ENCODE measurements at places on chromosomes 7 and 10.

DNA sequence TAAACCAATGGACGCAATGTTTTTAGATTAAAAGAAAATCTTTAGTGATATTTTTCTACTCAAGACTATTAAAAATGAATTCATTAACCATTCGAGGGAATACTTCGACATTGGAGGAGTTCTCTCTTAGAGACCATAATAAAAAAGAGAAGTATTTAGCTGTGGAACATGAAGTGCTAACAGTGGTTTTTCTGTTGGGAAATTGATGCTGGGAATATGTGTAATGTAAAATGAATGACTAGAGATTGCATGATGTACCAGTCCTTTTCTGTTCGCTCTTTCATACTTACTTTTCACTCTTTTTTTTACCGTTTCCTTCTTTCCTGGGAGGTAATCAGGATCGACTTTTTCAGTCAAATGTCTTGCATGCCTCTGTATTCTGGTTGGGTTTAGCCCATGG, 41.3 kb downstream of the ST7 start:
- no peak for DNase-seq

- no peak for DNase-seq
Measured at GRCh38 chr7:34361663-34362250, 296.3 kb upstream of the NPSR1 start.

GRCh38 chr10:64648915-64649314, 1127.7 kb downstream of the REEP3 start:
- DNase-seq = no peak

DNA sequence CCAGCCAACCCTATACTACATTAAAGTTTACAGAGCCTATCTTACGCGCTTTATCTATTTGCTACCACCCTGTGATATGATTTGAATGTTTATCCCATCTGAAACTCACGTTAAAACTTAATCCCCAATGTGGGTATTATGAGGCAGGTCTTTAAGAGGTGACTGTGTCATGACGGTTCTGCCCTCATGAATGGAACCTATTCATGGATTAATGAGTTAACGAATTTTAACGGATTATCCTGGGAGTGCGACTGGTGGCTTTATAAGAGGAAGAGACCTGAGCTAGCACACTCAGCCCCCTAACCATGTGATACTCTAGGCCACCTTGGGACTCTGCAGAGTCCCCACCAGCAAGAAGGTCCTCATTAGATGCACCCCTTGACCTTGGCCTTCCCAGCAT, 37.8 kb downstream of the SRPK2 start:
- DNase-seq = no peak

- no peak for DNase-seq
Measured at GRCh38 chr7:78530351-78530750, 731.8 kb downstream of the PHTF2 start.

GRCh38 chr10:33410096-33410859, 75.8 kb upstream of the NRP1 start:
- no peak for DNase-seq

DNA sequence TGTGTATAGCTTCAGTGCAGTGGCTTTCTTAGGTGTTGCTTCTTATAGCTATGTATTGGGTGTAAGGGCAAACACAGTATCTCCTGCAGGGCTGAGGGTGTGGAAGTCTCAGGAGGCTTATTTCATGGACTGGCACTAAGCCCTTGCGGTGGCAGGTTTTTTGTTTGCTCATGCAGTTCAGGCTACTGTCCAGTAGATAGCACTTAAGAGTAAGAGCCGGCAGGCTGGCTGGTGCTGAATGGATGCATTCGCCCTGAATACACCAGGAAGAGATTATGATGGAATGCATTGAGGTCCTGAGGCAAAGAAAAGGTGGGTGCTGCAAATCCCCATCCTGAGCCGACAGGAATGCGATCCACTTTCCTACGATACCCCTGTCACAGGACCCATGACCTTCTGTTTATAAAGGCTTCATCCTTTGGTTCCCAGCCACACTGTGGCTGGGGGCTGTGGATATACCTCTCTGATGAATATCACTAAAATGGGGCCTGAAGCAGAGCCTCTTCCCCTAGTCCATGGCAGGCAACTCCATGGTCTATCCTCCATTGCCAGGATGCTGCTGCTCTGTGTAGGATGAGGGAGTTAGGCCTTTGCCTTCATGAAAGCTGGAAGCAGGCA, 44.9 kb downstream of the ANXA8 start:
- DNase-seq = no peak

DNA sequence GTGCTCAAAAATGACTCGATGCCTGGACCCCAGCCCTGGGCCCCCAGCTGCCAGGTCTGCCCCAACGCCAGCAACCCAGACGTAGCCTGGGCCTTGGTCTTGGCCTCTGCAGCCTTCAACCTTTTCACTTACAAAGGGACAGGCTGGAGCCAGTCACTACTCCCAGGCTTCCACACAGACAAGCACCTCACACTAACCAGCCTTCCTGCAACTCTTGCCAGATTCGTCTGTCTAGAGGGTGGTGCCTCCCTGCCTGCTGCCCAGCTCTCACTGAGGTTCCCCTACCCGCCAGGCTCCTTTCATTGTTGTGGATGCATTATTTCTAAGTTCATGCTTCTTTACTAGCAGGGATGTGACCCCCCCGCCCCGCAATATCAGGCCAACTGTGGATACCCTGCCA, 56.3 kb downstream of the NUDCD3 start:
- DNase-seq = no peak

DNA sequence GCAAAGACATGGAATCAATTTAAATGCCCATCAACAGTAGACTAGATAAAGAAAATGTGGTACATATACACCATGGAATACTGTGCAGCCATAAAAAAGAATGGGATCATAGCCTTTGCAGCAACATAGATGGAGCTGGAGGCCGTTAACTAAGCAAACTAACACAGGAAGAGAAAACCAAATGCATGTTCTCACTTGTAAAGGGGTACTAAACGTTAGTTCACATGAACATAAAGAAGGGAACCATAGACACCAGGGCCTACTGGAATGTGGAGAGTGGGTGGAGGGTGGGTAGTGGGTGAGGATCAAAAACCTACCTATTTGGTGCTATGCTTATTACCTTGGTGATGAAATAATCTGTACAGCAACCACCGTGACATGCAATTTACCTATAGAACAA, 78.4 kb upstream of the GSDME start:
- DNase-seq = no peak

DNA sequence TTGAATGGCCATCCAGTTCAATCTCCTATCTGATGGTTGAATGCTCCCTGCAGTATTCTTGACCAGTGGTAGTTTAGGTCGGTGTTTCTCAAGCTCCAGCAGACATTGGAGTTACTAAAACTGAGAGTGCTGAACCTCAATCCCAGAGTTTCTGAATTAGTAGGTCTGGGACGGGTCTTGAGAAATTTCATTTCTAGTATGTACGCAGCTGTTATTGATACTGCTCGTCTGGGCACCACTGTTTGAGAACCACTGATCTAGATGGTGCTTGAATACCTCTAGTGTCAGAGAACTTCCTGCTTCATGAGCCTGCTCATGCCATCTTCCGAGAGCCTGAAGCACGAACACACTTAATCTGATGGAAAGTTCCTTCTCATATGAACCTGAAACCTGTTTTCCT, 99.4 kb upstream of the CREB5 start:
- no peak for DNase-seq

- no peak for DNase-seq
Measured at GRCh38 chr7:129574487-129574886, 37.0 kb upstream of the NRF1 start.

DNA sequence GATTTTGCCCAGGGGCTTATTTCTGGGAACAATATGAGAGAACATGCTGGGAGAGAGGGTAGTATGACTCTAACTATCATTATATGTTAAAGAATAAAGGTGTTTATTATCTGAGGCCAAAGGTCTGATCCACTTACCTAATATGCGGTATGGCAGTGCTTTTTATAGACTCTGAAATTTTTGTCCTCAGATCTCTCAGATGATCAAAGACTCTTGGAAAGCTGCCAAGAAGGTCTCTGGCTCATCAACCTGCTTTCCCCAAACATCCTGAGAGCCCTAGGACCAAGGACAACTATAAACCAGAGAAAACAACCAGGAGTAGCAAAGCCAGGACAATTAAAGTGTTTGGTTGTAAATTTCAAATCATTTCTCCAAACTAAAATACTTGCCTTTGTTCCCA, 255.7 kb upstream of the LRRN3 start:
- no peak for DNase-seq

DNA sequence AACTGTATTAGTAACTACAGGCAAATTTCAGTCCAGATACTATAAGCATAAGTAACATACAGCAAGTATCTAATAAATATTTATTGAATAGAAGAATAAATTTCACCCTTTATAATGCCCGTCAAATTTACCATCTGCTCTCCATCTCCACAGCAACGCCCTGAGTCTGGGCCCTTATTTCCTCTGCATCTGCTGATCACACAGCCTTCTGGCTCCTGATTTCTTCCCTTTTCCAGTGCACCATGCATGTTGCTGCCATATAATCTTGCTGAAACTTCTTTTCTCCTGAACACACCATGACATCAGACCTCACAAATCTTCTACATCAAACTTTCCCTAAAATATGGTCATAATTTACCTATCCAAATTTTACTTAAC, 15.4 kb downstream of the HYCC1 start:
- no peak for DNase-seq

DNA sequence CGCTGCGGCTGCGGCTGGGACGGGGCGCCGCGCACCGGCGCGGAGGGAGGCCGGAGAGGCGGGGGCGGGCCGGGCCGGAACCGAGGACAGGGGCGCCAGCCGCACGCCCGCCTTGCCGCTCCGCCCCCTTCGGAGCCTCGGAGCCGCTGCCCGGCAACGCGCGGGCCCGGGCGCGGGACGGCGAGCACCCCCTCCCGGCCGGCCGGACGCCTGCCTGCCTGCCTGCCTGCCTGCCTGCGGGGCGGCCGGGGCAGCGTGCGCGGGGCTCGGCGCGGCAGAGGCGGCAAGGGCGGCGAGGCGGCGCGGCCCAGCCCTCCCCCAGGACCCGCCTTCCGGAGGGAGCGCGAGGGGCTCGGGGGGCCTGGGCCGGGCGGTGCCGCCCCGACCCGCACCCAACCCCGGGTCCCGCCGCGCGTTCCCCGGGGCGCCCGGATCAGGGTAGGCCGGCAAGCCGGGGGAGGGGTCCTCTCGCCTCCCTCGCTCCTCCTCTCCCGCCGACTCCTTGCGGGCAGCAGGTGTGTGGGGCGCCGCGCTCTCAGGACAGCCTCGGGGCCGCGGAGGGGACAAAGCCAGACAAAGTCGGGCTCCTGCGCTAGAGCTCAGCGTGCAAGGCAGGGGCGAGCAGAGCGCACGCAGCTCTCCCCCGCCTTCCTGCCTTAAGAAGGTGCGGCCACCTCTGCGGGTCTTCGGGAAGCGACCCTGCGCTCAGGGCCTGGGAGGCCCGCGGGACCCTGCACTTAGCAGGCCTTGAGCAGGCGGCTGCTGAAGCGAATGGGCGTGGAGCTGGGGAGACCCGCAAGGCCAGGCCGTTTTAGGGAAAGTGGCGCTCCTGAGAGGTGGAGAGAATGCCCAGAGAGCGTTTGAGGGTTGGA, at the start of gene KIAA1549:
Gene KIAA1549 (minus strand): TSS at position 58 of the 872 bp plus-strand sequence. CDS start 120 bp downstream, outside the sequence.
- peak; percentile 54 for DNase-seq

- DNase-seq = no peak
Measured at GRCh38 chr7:70153933-70154332, 555.7 kb downstream of the AUTS2 start.

DNA sequence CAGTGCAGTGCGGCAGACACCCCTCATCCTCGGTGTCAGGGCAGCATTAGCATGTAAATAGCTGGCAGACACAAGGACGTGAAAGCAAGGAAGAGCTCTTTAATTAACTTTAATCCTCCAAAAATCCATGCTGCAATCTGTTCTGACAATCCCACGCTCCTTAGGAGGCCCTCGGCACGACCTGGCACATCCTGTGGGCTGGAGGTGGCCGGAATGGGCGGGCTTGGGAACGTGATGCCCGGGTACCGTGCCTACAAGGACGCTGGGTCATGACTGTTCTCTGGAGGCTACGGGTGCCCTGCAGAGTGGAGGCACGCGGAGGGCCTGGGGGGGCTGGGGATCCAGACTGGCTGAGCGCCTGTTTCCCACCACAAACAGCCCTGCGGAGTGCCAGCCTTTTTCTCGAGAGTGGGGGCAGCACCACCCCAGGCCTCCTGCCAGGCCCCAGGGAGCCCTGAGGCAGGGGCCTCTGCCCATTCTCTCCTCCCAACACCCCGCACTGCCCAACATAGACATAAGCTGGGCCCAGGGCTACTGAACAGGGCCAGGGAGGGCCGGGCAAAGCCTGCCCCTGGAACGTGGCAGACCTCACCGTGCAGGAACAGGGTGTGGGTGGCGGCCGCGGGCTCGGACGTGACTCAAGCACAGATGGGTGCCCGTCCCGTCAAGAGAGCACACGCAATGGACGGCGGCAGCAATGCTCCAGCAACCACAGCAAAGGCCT, 189.3 kb downstream of the MAD1L1 start:
- no peak for DNase-seq

DNA sequence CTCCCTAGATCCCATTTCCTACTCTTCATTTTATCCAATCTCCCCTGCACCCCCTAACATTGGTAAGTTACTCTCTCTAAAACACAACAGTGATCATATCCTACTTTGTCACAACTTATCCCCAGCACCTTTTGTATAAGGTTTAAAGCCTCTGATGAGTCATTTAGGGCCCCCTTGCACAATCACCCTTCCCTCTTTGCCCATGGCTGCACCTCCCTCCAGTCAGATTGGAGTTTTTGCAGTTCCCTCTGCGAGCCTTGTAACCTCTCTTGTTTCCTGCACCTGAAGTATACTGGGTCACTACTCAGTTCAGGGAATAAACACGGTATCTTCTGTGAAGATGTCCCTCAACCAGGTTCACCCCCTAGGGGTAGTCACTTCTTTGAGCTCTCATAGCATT, 55.9 kb upstream of the ADRB1 start:
- DNase-seq = peak; percentile 47

DNA sequence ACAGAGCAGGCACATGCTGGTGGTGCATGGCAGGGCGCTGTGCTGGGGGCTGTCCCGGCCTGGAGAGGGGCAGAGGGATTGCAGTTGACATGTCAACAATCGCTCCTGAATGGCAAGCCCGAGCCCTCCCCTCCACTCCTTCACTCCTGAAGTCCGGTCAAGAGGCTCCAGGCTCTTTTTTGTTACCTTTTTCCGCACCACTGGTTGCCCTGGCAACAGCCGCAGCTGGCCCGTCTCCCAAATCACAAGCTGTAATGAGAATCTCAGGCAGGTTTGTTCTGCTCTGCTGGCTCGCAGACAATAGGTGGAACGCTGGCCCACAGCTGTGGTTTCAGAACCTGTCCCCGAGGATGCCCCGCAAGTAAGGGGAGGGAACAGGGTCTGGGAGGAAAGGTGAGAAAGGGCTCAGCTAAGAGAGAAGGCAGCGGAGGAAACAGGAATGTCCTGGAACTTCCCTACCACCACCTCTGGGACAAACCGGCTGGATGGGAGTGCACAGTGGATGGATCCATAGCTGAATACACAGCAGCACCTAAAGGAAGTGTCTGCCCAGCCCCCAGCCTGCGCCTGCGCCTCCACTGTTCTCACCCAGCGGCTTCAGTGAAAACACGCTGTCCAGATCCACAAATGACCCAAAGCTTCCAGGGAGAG, 58.9 kb downstream of the CALML3 start:
- DNase-seq = no peak

Data from CD4-positive, alpha-beta T cell treated with Interferon gamma for 1 hour (primary cell).